Right atrium auricular region (tissue), 2 donors: ENCODE measurements at places on chromosomes 5 and 9. TPM values are rescaled to one million over a fixed set of nuclear protein-coding genes. Genes with fewer than 3 reads are reported as not detected.

DNA sequence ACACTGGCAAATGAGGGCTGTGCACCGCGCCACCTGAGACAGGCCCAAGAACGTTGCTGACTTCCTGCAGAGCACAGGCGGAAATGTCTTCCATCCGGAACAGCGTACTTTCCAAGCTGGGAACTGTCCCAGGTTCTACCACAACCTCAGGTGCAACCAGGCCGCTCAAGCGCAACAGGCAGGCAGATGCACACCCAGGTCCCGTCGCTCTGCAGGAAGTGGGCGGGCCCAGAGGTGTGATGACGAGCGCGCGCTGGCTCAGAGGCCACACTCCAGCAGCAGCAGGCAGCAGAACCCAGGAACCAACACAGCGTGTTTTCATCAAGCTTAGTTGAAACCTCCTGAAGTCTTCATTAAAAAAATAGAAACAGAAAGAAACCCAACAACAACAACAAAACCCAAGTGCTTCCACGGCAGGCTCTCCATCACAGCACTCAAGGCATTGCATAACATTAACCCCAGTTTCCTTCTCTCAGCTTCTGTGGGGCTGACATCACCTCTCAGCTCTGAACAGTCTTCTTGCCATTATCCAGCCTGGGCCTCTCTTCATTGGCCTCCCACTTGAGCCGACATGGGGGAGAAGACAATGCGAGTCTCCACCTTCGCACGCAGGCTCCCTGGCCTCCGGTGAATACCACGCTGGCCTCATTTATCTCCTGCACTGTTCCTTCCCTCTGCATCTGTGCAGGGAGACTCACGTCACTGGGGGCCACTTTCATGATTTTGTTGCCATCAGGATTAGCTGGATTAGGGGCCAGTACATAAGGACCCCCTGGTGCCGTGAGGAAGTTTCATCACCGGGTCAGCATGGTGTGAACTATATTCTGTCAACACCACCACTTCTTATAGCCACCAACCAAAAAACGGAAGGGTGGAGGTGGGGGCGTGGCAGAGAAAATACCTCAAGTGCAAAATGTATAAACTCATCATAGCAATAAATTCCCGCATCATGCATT lies 22.1 kb downstream of the PTCH1 start:
- DNase-seq, result no peak

GRCh38 chr5:96687812-96688453 lies 25.8 kb downstream of the CAST start:
- no peak for DNase-seq

DNA sequence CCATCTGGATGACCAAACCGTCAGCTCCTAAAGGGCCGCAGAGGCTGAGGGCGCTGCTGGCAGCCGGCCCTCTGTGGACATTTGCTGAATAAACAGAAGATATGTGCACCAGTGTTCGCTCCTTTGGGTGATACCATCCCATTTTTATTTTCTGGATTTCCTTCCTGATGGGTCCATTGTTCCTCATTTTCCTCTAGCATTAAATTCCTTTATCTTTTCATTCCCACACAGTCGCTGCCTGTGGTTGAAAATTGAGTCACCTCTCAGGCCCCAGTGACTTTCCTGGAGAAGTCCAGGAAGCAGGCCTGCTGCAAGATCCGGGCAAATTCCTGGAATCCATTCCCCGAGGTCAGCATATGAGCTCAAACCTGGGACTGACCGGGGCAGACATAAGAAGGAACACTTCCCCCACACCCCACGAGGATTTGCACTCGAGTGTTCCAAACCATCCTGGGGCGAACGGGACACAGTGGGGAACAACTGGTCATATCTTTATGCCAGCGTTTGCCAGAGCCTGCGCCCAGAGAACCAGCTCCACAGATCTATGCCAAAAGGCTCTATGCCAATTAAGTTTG lies 86.7 kb upstream of the PCA3 start:
- no peak for DNase-seq

DNA sequence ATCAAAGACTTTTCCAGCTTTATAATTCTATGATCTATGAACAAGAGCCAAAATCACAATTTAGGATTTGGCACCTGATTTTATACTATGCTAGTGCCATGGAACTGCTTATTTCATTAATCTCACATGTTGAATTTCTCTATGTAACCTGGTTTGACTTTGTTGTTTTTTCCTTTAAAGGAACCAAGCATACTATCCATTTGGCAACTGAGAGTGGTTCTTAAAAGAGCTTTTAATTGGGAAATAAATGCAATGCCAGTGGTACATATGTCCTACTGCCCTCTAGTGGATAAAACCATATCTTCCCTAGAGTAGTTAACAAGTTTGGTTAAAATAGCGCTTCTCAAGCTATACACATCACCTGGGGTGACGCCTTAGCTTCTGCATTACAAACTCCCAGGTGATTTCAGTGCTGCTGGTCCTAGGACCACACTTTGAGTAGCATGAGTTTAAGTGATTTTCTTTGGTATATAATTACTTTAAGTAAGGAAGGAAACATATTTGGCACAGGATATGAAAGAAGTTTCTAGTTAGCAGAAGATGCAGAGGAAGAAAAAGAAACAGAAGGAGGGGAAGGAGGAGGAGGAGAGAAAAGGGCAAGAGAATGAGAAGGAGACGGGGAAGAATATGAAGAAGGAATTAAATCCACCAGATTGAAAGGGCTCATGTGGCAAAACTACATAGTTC lies 56.8 kb downstream of the FGF10 start:
- DNase-seq, result no peak

GRCh38 chr5:14216372-14216771 lies 73.2 kb downstream of the TRIO start:
- no peak for DNase-seq

- DNase-seq, result no peak
Measured at GRCh38 chr5:144083185-144083584, 87.3 kb downstream of the YIPF5 start.

DNA sequence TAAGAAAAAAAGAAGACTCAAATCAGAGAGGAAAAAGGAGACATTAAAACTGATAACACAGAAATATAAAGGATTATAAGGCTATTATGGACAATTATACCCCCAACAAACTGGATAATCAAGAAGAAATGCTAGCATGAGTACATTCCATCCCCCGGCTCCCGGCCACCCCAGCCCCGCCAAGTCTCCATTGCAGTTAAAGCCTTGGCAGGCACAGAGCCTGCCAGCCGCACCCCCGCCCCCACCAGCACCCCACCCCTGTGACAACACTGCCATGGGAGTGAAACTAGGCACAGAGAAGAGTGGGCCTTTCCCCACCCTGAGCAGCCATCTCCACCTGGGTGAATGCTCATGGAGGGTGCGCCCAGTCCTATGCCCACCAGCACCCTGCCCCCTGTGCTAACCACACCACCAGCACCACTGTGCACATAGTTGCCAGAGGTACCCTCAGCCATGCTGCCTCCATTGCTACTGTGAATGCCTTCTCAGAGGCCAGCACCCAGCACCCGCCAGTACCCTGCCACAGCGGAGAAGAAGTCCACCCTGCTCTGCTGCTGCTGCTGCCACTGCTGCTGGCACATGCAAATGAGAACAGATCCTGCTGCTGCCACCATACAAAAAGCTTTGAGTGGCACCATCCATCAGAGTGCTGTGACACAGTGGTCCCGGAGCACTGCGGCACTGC lies 117.0 kb downstream of the CSNK1G3 start:
- DNase-seq, result no peak

- no peak for DNase-seq
Measured at GRCh38 chr5:76811214-76811613, 7.6 kb upstream of the F2RL1 start.

DNA sequence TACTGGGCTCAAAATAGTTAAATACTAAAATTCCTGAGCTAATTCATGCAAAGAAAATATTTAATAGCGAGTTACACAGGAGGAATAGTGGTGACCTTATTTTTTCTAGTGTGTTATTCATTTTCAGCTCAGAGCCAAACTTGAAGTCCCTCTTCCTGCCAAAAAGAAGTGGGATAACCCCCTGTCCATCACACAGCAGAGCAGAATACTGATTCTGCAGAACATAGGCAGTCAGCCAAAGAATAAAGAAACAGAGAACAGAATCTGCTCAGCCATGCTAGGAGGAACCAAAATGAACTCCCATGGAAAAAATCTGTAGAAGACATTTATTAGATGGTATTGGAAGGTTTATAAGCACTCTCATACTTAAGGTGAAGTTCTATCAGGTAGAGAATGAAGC lies 49.4 kb upstream of the GRIN3A start:
- no peak for DNase-seq

The KCNMB1 gene
- total RNA-seq, result 0.74 TPM

The PLPP7 gene
- total RNA-seq, result 124 TPM

The TLR4 gene
- 13.4 TPM for total RNA-seq
